ENCODE measurements at places on chromosomes 6 and 20.

DNA sequence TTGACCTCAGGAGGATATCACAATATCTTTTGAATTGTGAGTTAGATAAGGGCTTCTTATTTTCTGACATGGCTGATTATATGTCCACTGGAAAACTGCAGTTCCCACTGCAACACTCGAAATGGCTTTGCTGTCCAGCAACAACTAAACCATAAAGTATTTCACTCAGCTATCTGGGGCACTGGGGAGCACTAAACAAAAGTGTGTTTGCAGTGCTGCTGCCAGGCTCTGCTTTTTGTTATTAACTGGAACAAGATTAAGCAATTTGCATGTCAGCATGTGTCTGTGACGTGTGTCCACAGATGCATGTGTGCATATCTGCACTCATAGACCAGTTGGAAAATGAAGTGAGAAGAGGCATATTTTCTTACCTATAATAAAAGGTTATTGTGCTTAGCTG, 107.8 kb upstream of the CCN2 start:
- no peak for DNase-seq

DNA sequence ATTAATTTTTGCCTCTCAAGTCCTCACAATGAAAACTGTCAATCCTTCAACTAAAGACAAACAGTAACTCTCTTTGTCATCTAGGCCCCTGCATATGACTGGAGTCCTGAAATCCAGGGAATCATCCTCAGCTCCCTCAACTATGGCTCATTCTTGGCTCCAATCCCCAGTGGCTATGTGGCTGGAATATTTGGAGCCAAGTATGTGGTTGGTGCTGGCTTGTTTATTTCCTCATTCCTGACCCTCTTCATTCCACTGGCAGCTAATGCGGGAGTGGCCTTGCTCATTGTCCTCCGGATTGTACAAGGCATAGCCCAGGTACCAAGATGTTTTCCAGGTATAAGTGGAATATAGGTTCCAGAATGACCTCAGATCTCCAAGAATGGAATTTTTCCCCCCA, 15.4 kb downstream of the SLC17A4 start:
- no peak for DNase-seq

GRCh38 chr6:133487174-133487573, 246.0 kb downstream of the EYA4 start:
- no peak for DNase-seq

- DNase-seq: no peak
Measured at GRCh38 chr6:167685654-167686053, 141.1 kb upstream of the AFDN start.

- no peak for DNase-seq
Measured at GRCh38 chr20:17500826-17501225, 30.4 kb downstream of the BFSP1 start.

- no peak for DNase-seq
Measured at GRCh38 chr6:128421788-128422187, 98.6 kb downstream of the PTPRK start.

Data from stimulated activated CD4-positive, alpha-beta T cell treated with anti-CD3 and anti-CD28 coated beads, Interleukin-2, amount 100 ng/mL, for 24 hours (primary cell).